Lung (tissue), 17 donors: ENCODE measurements at places on chromosomes 5 and 9. TPM values are rescaled to one million over a fixed set of nuclear protein-coding genes. Genes with fewer than 3 reads are reported as not detected.

Gene KCNT1
- polyA plus RNA-seq: 0.16 TPM

Gene SPATA31A3
- not detected for polyA plus RNA-seq

Gene IL3
- not detected for polyA plus RNA-seq

Gene CCDC107
- 53.9 TPM for polyA plus RNA-seq

Gene SGCD
- 0.79 TPM for polyA plus RNA-seq

Gene IRX4
- not detected for polyA plus RNA-seq

Gene PTGDS
- polyA plus RNA-seq: 19.4 TPM

Gene UIMC1
- 21.6 TPM for polyA plus RNA-seq

Gene ORM2
- 70.2 TPM for polyA plus RNA-seq
